Stimulated activated CD8-positive, alpha-beta memory T cell treated with anti-CD3 and anti-CD28 coated beads, Interleukin-7, amount 100 ng/mL, for 24 hours (primary cell): ENCODE measurements at places on chromosomes 13 and 19.

GRCh38 chr19:6730153-6730804 lies 7.1 kb downstream of the GPR108 start:
- DNase-seq = no peak

GRCh38 chr13:44396701-44397580 lies 23.3 kb downstream of the SERP2 start:
- DNase-seq = no peak

DNA sequence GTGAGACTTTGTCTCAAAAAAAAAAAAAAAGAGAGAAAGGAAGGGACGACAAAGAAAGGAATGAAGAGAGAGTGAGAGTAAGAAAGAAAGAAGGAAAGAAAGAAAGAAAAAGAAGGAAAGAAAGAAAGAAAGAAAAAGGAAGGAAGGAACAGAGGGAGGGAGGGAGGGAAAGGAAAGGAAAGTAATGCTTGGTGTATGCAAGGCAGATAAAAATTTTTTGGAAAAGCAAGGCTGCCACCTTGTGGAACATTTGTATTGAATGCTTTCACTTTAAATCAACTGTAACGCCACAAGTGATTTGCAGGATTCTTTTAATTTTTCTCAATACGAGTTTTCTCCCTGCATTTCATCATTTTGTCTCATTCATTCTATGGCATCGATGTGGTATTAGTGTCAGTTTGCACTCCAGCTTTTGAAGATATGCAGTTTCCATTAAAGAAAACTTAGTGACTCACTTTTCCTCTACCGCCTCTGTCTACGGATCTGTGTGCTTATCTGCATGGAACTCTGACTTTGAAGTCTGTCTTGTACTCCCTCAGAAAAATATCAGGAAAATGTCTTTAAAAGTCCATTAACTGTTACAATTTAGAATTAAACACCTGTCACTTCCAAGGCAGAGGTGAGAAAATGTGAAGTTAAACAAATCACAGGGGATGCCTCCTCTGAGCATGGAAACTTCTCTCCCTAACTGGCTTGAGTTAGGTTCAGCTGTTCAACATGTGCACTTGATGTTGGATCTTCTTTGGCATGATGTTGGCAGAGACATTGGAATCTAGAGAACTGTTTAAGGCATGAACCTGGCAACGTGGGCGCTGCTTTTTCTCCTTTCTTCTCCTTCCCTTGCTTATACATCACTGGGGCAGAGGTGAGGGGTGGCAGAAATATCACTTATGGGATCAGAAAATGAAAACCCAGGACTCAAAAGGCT lies 20.0 kb upstream of the ZDHHC20 start:
- DNase-seq = no peak

DNA sequence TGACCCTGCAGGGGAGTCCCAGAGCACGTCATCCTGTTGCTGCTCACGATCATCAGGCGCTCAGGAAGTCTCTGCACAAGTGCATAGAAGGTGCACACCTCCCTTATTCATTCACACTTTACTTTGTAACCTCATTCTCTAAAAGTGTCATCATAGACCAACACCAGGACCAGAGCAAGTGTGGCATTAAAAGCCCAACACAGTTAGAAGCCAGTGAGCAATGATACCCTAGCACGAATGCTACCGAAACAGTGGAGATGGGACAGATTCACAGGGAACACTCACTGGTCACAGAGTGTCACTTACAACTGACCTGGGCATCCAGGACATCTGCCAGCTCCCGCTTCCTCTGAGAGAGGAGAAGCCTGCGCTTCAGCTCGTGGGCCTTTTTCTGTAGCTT lies 17.0 kb downstream of the HAUS8 start:
- DNase-seq = no peak

- no peak for DNase-seq
Measured at GRCh38 chr19:5143471-5144411, 174.8 kb downstream of the KDM4B start.

DNA sequence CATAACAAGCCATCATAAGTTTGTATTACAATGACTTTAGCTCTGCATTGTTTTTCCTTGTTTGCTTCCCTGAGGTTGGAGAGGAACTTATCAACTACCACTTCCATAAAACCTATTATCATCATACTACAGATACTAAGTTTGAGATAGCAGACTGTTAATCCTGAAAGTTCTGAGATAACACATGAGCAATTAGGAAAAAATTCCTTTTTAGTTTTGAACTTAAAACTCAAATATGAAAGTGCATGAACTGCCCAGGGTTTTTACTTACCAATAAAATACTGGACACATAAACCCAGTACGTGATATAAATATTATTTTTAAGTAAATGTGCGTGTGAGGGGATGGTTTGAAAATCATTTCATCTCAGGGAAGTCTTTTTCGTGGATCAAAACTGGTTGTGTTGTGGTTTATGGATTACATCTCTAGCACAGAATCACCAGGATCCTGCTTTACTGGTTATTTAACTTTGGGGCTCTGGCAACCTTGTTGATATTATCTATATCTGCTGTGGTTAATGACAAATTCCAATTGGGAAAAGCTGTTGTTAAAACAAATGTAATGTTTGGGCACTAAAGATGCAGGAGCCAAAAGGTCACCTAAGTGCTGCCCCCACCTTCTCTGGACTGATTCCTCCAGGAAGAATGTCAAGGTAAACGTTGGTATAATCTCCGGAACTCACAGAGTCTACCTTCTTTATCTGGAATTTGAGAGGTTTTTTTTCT lies 12.4 kb downstream of the CDX2 start:
- DNase-seq = no peak

GRCh38 chr19:47381653-47382279 lies 32.7 kb downstream of the DHX34 start:
- no peak for DNase-seq

DNA sequence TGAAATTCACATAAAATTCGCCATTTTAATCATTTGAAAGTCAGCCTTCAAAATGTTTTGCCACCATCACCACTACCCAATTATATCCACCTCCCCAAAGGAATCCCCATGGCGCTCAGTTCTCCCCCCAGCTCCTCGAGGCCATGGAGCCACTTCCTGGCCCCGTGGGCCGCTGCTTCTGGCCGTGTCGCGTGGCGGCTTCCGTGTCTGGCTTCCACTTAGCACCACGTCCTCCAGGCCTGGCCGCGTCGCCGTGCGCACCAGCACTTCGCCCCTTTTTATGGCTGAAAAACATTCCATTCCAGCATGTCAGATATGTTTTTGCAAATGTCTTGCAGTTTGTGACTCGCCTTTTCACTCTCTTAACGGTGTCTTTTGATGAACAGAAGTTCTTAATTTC lies 46.7 kb upstream of the DCUN1D2 start:
- DNase-seq = no peak

DNA sequence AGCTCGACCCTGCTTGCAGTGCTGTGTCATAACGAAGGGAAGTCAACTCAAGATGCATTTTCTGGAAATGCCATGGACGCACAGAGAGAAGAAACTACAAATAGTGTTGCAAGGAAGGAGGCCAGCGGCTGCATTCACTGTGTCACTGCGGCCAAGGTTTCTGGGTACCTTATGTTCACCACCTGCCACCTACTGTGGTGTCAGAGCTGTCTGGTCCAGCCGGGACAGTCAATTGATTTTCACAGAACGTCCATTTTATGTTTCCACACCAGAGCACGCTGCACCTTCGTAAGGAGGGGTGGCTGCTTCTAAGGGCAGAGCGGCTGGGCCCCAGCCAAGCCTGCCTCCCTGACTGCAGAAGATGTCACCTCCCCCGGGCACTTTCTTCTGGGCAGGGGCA lies 17.7 kb downstream of the TSHZ3 start:
- no peak for DNase-seq

DNA sequence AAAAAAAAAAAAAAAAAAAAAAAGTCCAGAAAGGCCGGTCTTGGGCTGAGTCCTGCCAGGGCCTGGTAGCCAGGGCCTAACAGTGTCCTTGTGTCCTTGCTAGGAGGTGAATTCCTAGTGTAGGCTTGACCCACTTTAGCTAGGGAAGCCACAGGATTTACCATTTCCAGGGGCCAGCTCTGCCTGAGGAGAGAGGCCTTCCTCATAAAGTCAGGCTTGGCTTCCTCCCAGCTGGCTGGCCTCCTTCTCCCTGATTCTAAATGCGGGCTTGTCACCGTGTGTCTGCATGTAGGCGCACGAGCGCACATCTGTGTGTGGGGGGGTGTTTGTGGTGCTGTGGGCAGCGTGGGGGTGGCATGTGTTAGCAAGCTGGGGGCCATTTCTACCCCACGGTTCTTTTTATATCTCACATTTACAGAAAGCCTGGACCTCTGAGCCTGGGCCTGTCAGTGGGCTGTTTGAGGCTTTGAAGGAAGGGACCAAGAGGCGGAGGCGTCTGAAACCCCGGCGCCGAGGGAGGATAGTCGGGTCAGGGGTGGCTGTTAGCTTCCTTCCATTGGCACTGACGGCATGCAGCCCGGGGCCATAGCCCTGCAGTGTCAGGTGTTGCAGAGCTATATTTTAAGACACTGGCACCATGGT lies 31.7 kb downstream of the IER2 start:
- no peak for DNase-seq
